IPS DF 19.7 (cell line): ENCODE measurements at places on chromosomes 16 and 17.

GRCh38 chr17:74220219-74220618 lies 6.8 kb downstream of the TTYH2 start:
- DNase-seq, result no peak

DNA sequence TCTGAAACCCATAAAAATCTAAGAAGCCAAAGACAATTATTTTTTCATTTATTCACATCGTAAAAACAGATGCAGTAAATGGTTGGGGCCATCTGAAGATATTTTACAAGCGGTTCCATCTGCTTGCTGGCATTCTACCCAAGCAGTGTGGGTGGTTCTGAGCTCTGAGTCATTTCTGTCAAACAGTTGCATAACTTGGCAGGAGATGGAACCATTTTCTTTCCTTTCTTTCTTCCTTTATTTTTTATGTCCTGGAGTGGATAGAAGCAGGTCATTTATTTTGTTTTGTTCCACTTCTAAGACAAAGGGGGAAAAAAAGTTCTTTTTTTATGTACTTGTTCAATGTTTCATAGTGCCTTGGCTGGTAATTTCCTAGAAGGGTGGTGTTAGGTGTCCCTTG lies 1151.9 kb upstream of the GOT2 start:
- no peak for DNase-seq

- no peak for DNase-seq
These were observed 52.5 kb downstream of the ARHGAP27 start for GRCh38 chr17:45380046-45380765.

- no peak for DNase-seq
These were observed 65.0 kb downstream of the PARN start for GRCh38 chr16:14564861-14565687.

- DNase-seq, result no peak
These were observed 65.2 kb downstream of the CYTH1 start for GRCh38 chr17:78716814-78717393.

GRCh38 chr17:43068570-43069367 lies 43.7 kb downstream of the RND2 start:
- DNase-seq, result no peak

- no peak for DNase-seq
These were observed 83.8 kb downstream of the FOXL1 start for GRCh38 chr16:86662195-86662594.

DNA sequence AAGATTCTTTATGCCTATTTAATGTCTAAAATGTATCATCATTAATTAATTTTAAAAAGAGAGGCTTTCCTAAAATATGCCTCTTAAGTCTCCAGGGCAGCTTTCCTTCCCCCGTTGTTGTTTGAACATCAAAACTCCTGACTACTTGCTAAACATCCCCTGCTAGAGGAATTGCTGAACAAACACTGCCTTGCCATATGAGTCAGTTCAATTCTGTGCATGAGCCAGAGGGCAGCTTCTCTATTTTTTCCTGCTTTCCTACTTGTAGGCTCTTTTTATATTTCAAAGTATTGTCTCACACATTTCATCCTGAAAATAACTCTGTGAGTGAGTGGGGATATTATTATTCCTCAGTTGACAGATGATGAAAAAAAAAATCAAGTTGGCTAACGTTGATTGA lies 143.4 kb downstream of the HS3ST4 start:
- DNase-seq, result no peak

GRCh38 chr17:81932333-81932983 lies 4.6 kb downstream of the PYCR1 start:
- DNase-seq, result no peak

- DNase-seq, result peak; percentile 67
These were observed at the start of gene DUSP3 for GRCh38 chr17:43778337-43779144. DUSP3 (minus strand) TSS chr17:43778977; CDS start chr17:43778924, 53 bp downstream.

GRCh38 chr17:77497578-77497934 lies 356.8 kb downstream of the SEC14L1 start:
- DNase-seq, result no peak

GRCh38 chr17:16158714-16159113 lies 56.6 kb downstream of the NCOR1 start:
- DNase-seq, result no peak

- no peak for DNase-seq
These were observed 27.0 kb upstream of the SMURF2 start for GRCh38 chr17:64689106-64689505.

GRCh38 chr16:89638455-89638854 lies 19.1 kb downstream of the CHMP1A start:
- DNase-seq, result no peak

DNA sequence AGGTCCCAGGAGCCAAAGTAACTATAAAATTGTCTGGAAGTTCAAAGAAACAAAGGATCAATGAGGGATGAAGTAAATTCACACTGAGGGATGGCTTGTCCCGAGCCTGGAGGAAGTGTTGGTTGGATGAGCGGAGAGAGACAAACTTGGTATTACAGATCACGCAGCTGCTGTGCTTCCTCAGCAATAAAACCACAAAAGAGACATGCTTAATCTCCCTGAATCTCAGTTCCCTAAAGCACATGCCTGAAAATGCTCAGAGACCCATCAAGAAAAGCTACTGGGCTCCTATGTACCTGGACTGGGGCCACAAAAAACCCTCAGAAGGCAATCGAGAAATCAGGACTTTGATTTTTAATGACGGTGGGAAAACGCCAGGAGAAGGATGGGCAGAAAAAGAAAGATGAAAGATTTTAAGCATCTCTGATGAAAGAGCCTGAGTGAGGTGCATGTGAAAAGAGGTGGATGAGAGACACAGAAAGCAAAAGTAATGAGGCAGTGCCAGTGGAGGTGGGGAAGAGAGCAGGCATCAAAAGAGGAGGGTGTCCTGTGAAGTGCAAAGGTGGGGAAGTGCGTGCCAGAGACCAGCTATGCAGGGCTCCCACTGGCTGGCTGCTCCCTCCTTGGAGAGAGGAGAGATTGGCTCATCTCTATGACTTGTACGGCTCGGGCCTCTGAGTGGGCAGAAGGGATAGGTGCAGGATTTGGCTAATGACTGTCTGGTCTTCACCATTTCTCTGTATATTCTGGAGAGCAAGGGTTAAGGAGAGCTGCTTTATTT lies 143.7 kb downstream of the ABCC12 start:
- no peak for DNase-seq

- DNase-seq, result no peak
These were observed at the start of gene DNASE1 for GRCh38 chr16:3654249-3654991. DNASE1 (plus strand) TSS chr16:3654691; CDS start chr16:3655374, 683 bp downstream.

DNA sequence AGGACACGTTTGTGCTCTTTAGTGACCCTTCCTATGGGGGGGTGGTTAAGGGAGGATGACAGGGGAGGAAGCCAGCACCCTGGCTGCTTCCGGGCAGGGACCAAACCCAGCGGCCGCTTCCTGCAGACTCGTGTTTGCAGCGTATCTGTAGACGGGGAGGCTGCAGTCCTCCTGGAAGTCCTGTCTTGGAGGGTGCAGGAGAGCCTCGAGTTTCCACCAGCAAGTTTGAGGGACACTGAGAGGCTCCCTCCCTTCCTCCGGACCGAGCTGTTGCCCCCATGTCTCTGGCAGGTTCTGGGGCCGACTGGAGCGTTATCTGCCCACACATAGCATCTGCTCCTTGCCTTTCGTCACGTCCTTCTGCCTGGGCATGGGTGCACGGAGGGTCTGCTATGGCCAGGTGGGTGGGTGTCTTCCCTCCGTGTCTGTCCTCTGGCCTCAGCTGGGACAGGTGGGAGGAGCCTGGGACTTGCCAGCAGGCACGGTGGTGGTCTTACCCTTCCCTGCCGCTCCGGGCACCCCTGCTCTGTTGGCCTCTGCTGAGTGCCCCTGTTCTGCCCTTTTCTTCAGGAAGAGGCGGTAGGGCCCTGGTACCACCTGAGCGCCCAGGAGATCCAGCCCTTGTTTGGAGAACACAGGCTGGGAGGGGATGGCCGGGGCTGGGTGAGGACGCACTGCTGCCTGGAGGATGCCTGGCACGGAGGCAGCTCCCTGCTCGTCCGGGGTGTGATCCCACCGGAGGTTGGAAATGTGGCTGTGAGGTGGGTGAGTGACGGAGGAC lies 8.8 kb downstream of the ENGASE start:
- no peak for DNase-seq

DNA sequence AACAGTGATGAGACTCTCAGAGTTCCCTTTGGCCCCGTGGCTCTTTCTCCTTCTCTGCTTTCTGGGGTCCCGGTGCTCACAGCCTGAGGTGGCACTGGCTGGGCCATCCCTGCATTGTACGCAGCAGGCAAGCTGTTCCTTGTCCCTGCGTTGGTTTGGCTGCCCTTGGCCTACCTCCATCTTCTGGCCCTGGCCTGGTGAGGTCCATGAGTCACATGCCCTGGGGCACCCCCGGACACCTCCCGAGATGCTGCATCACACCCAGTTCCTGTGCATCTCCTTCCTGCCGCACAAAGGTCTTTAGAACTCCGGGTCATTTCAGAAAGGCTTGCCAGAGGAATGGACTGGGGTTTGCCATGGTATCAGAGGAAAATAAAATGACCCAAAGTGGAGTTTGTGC lies 9.5 kb downstream of the SULT1A2 start:
- DNase-seq, result no peak
